ENCODE measurements at places on chromosomes 1 and 21.

DNA sequence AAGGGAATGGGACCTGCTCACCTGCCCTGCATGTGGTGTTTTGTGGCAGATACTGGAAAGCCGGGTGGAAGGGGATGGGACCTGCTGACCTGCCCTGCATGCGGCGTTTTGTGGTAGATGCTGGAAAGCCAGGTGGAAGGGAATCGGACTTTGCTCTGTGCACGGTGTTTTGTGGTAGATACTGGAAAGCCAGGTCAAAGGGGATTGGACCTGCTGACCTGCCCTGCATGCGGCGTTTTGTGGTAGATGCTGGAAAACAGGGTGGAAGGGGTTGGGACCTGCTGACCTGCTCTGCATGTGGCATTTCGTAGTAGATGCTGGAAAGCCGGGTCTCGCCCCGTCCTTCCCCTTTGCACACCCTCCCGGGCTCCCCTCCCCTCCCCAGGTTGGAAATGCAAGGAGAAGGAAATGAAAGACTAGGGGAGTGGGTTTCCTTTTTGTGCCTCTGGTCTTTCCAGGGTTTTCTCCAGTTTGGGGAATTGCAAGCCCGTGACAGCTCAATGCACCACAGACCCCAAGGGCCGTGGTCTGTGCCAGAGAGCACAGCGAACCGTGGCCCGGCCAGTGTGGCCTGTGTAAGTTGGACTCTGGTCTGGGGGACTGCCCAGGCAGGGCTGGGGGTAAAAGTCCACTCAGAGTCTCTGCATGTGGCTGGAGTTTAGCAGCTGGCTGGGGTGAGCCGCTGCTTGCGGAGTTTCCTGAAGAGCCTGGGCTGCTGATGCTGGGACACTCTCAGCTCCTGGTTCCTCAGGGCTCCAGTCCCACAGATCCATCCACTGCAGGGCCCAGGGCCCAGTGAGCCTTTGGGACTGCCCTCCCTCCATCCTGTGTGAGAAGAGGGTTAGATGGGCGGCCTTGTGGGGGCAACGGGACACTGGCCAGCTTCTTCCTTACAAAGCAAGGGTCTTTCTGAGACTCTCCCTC, 105.5 kb downstream of the CRYAA start:
- DNase-seq = no peak

DNA sequence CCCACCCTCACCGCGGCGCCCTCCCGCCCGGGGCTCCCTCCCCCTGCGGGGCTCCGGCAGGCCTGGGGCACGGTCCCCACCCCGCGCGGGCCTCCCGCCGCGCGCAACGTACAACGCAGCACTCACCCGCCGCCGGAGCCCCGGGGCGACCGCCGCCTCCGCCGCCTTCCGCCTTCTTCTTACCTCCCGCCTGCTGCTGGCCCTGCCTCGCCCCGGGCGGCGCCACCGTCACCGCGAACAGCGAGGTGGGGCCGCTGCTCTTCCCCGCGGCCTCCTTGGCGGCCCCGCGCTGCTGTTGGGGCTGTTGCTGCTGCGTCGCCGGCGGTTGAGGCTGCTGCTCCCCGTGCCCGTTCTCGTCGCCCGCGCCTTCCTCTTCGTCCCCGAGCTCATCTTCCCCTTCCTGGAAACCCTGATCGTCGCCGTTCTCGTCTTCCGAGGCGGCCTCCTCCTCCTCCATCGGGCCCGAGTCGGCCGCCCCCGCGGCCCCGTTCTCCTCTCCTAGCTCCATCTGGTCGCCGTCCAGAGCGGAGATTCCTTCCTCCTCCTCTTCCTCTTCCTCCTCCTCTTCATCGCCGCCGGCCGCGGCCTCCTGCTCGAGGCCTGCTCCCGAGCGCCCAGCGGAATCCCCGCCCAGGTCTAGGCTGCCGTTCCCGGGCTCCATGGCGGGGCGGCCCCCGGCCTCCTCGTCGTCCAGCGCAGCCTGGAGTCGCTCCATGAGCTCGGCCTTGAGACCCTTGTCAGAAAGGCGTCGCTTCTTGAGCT, 671 bp downstream of the HNRNPU start:
- DNase-seq = no peak

DNA sequence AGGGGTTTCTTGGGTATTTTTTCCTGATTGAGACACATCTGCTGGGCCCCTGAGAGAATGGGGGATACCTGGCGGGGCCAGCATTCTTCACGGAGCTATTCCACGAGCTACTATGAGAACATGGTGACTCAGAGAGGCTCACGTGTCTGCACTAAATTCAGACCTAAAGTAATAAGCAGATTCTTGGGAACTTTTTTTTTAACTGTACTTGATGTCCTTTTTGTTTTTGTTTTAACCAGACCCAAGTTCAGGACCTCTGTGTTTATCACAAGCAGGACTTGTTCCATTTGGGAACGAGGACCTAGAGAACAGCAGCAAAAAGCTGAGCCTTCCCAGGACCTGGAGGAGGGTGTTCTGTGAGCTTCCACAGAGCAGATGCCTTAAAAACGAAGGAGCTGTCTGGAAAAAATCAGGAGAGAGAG, 44.0 kb downstream of the EVA1C start:
- DNase-seq = no peak

DNA sequence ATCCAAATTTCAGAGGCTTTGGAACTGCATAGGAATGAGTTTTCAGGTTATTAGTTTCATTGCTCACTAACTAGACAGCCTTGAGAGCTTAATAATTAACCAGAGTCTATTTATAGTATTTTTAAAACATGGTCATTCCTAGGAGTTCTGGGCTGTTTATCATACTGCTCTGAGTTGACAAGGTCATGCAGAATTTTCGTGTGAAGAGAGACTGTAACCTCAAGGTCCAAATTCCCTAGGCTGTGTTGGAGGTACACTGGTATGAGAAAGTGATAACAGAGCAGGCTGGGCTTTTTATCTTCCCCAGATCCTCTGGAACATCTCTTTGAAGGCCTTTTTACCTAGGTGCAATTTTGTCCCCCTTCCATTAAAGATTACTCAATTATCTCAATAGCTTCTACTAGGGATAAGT, 736.3 kb downstream of the LTN1 start:
- no peak for DNase-seq

- no peak for DNase-seq
These were observed 2.3 kb downstream of the FGR start for GRCh38 chr1:27632387-27633297.

GRCh38 chr1:36106269-36106668, 17.6 kb downstream of the ADPRS start:
- no peak for DNase-seq

DNA sequence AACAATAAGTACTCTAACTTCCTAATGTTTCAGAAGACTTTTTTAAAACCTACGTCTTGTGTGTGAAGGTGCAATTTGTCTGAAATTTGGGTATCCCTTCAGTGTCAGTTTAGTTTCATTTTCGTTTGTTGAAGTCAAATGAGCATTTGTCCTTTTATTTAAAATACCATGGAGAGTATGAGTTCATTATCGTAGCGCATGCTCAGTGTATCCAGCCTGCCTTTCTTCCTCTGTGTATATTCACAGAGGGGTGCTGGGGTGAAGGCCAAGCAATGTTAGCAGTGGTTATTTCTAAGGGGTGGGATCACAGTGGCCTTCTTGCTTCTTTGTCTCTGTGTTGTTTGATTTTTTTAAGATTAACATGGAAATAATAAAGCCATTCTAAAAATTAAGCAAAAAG, 43.2 kb downstream of the CNN3 start:
- DNase-seq = no peak

DNA sequence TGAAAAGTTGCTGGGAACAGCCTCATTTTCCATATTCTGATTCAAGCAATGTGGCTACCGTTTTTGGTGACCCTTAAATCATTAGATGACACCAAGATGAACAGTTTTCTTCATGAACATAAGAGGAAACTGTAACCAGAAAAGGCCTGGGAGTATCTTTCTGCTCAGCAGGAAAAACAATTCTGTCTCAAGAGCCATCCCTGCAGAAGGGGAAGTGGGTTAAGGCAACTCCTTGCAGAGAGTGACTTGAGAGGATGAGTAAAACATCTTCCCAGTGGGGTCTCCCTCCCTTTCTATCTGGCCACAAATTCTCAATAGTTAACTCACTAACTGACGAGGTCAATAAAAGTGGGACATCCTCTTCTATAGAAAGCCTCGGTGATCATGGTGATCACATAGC, 187.6 kb upstream of the NRIP1 start:
- DNase-seq = no peak

DNA sequence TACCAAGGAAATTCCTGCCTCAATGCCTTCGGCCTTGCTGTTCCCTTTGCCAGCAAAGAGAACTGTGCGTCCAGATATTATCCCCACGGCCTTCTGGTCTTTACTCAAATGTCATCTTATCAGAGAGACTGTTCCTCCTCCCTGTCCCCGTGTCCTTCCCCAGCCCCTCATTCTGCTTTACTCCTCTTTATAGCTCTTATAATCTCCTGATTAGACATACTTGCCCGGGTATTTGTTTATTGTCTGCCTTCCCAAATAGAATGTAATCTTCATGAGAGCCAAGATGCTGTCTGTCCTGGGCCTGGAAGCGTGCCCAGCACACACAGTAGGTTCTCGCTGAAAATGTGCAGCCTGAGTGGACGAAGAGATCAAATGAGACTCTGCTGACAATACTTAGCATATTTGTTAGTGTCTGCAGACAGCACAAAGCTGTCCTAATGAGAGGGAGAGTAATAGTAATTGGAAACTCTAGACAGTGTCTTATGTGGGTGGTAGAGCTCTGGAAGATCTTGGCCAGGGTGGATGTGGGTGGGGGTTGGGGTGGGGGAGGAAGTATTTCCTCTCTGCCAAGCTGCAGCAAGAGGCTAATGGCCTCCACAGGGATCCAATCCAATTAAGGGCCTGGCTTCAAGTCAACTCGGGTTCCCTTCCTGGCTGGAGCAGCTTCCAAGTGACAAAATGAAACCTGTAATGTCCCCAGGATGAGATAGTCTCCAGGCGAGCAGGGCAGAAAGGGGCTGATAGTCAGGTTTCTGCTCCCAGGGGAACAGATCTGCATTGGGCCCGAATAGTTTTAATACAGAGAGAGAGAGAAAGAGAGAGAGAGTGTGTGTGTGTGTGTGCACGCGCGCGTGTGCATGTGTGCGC, 9.5 kb upstream of the CLIC4 start:
- DNase-seq = peak; percentile 46

DNA sequence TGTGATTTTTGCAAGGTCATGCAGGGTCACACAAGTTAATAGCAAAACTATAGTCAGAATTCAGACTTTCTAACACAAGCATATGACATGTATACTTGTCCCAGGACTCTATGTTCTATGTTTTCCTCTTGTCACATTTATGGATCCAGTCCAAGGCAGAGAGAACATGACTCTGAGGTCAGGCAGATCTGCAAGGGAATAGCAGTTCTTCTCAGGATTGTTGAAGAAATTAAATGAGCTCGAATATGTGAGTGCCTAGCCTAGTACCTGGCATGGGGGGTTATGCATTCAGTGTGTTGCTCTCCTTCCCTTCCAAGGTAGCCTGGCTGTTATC, 9.5 kb upstream of the RPTN start:
- no peak for DNase-seq

DNA sequence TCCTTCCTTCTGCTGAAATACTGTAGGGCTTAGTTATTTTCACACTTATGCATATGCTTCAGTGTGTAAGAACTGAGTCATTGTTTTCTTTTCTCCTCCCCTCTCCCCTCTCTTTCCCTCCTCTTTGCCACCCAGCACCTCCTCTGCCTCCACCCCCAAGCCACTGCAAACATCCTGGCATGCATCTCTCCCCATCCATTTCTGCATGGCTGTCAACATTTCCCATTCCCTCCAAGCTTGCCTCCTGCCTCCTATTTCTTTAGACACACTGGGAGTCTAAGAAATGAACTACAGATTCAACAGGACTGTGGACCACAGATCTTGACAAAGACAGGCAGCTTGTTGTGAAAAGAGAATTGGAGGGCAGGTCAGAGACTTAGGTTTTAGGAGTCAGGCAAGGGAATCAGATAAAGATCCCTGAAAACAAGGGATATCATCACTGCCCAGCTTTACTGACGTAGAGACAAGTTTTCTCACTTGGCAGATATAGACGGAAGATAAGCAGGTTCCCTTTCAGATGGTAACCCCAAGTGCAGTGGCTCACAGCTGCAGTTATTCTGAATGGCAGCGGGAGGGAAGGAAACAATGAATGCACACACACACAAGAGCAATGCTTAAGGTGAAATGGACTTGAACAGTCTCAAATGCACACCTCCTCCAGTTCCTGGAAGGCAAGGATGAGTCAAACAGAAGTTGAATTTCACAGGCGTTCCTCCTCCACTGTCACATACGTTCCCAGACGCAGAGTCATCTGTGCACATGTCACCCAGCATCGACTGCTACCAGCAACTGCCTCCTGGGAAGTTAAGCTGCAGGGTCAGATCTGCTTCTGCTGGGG, 56.1 kb downstream of the HIVEP3 start:
- no peak for DNase-seq

- DNase-seq = no peak
These were observed 841.6 kb upstream of the B3GALT2 start for GRCh38 chr1:194028002-194028401.

GRCh38 chr1:31238986-31239613, 587 bp downstream of the NKAIN1 start:
- no peak for DNase-seq

GRCh38 chr21:38999161-38999560, 184.1 kb downstream of the PSMG1 start:
- DNase-seq = no peak

DNA sequence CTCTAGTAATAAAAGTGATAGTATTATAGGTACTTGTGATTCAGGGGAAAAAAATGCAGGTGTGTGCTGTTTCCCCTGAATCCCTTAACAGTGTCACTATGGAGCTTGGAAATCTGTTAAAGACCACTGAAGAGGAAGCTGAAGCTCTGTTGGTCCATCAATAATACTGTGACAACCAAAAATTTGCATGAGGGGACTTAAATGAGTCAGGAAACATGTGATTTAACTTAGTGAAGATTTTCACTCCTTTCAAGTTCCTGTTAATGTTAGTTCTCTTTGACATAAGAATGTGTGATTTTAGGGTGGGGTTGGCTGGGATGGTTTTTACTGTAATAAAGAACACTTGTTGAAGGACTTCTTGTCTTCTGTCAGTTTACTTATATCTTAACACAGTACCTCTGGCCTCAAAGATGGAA, 32.0 kb downstream of the VANGL2 start:
- DNase-seq = no peak

GRCh38 chr1:156908541-156908940, 11.9 kb upstream of the LRRC71 start:
- no peak for DNase-seq

DNA sequence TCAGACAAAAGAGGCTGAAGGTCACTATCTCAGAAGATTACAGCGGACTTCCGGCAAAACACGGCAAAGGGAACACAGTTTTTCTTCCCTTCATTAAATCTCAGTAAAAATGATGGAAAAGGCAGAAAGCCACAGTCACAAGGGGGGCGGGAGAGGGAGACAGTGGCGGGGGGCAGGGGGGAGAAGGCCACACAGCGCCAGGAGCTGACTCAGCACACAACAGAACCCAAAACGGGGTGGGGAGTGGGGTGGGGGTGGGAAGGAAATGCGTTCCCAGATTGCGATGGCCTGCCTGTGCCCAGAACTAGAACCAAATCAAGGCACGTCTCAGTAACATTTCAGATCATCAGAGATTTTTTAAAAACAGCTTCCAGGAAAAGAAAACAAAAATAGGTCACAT, 13.4 kb downstream of the CFAP74 start:
- peak; percentile 0 for DNase-seq

- DNase-seq = no peak
These were observed 605.5 kb downstream of the SMYD3 start for GRCh38 chr1:245901565-245901964.
